Effector memory CD4-positive, alpha-beta T cell (primary cell): ENCODE measurements at places on chromosomes 6 and 20.

DNA sequence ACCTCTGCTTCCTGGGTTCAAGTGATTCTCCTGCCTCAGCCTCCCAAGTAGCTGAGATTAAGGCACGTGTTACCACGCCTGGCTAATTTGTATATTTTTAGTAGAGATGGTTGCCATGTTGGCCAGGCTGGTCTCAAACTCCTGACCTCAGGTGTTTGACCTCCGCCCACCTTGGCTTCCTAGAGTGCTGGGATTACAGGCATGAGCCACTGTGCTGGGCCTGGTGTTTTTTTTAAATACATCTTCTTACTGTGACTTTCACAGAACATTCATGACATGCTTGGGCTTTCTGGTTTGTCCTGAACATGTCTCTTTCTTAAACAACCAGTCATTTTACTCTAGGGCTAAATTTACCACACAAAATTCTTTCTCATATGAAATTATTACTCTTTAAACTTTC, 34.7 kb upstream of the FAM8A1 start:
- DNase-seq: no peak

GRCh38 chr6:5610640-5611039, 349.3 kb downstream of the FARS2 start:
- DNase-seq: no peak

- DNase-seq: no peak
Observed at GRCh38 chr6:160102956-160103824, 18.4 kb upstream of the SLC22A1 start.

- DNase-seq: no peak
Observed at GRCh38 chr6:146358431-146359046, 185.1 kb upstream of the RAB32 start.

- no peak for DNase-seq
Observed at GRCh38 chr6:100121854-100122609, 128.0 kb upstream of the MCHR2 start.

DNA sequence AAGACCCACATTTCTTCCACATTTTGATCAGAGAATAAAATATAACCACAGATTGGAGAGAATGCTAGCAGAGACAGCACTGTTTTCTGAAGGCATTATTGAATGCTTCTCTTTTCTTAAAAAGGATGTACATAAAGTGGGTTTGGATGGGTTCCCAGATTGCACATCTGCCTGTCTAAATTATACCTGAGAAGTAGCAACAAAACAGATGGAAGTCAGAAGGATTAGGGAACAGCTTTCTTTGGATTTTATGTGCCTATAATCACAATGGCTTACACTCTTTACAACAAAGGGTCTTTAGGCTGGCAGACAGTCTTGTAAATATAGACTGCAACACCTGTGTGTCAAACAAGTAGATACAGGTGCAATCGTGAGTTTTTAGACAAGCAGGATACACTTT, 622.2 kb upstream of the MANEA start:
- no peak for DNase-seq

GRCh38 chr6:117265410-117266256, at the start of gene VGLL2:
Gene VGLL2, plus strand, starts transcription at chr6:117265558. Its CDS starts 206 bp downstream, at chr6:117265764.
- DNase-seq: no peak

DNA sequence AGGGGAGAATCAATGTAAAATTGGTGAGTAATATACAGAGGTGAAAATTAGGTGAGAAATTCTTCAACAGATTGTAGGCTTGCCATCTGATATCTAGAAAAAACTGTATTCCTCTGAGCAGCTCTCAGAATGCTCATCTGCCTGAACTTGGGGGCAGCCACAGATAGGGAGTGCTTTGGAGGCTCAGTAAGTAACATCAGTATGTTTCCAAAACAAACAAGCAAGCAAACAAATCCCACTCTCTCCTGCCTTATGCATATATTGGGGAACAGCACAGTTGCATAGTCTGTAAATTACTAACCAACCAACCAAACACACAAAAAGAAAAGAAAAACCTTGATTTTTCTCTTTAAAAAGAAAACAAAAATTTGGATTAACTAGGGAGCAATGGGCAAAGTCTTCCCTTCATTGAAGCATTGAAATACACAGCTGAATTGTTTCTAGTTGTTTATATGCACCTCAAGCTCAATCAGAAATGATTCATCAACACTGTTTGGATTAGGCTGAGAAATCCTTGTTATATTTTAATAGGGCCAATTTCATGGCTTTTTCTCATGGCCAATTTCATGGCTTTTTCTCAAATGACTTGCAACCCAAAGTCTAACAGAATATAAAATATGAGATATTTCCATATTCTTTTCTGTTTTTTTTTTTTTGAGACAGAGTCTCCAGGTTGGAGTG, 50.1 kb upstream of the DEK start:
- DNase-seq: no peak

DNA sequence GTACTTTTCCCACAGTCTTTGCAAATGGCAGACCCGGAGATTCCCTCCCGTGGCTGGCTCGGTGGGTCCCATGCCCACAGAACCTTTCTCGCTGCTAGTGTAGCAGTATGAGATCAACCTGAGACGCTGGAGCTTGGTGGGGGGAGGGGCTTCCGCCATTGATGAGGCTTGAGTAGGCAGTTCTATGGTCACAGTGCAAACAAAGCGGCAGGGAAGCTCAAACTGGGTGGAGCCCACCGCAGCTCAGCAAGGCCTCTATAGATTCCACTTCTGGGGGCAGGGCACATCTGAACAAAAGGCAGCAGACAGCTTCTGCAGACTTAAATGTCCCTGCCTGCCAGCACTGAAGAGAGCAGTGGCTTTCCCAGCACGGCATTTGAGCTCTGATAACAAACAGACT, 186.0 kb upstream of the KCNK16 start:
- DNase-seq: no peak

DNA sequence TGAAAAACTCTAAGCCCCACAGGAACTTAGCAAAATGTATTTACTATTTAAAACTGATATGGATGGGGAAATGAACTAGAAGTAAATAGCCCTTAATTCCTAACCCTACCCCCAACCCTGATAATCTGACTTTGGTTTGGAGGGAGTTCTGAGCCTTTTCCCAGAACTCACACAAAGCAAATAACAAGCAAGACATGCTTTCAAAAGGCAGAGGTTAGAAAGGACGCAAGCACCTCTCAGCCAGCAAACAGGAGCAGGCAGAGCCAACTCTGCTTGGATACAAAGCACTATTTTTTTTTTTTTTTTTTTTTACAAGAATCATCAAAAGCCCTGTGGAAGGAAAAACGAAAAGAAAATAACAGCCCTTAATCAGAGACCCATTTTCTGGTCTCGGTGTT, 58.7 kb downstream of the SLC22A23 start:
- DNase-seq: no peak

- DNase-seq: no peak
Observed at GRCh38 chr6:147023581-147023980, 180.6 kb upstream of the STXBP5 start.

GRCh38 chr20:45304464-45304999, 2.1 kb upstream of the RBPJL start:
- DNase-seq: no peak

GRCh38 chr6:46269447-46270229, 98.9 kb upstream of the ENPP5 start:
- no peak for DNase-seq

DNA sequence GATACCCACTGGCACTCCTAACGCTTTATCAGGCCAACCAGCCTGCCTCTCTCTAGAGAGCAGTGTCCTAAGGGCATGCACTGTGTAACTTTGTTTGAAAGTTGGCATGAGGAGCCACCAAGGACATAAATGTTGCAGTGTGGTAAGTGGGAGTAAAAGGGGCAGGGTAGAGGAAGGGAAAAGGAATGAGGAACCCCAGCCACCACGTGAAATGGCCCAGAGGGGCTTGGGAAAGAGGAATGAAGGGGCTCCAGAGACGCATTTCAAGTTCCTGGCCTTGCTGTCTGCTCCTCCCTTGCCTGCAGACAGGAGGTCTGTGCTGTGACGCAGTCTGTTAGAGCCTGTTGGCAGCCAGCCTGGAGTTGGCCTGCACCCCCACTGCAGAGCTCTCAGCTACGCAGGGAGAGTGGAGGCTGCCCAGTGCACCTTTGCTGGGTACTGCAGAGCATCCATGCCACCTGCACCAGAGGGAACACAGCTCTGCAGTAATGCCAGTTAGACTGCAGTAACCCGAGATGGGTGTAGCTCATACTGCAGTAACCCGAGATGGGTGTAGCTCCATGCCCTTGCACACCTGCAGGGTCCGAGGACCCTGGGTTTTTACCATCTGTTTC, 86.8 kb upstream of the SNAP25 start:
- DNase-seq: no peak

DNA sequence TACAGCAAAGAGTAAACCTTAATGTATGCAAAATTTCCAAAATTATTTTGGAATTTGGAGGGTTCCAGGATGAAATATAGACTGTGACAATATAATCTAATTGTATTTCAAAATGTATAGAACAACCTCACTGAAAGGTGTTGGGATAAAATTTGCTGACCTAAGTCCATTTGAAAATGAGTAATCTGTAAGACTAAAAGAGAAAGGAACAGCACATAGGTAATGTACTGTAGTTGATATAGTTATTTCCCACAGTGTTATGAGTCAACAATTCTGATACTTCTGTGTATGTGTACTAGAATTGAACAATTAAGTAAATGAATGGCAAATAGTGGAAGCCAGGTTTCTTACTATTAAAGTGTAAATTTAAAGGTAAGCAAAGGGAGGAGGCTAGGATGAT, 23.8 kb upstream of the ELOVL4 start:
- no peak for DNase-seq

DNA sequence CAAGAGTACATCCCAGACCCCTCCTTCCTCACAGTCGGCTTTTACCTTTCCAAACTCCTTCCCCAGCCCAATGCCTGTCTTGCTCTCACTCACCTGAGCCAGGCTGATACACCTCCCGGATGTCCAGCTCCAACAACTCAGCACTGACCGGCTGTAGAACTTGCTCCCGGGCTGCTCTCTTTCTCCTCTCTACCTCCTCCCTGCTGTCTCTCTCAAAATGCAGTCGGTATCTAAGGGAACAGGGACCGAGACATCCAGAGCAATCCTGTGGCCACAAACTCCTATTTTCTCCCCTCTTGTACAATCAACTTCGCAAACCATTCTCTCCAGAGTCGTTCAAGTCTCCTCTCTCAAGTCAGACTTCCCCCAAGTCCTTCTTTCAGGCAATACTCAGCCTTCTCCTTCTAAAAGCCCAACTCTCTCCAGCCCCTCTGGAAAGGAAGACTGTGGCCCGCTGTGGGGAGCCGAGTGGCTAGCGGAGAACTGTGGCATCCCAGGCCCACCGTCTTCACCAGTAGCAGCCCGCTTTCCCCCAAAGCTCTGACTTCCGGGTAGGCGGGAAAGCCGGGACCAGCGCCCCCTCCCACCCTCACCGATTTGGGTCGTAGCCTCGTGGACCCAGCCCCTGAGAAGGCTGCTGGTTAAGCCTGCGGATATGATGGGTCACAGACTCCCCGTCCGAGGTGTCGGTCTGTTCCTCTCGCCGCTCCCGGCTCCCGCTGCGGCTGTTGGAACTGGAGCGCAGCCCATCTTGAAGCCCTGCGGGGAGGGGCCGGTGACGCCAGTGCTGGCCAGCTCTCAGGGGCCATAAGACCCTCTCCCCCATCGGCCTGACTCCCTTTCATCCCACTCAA, 1.1 kb downstream of the GNL1 start:
- DNase-seq: no peak

DNA sequence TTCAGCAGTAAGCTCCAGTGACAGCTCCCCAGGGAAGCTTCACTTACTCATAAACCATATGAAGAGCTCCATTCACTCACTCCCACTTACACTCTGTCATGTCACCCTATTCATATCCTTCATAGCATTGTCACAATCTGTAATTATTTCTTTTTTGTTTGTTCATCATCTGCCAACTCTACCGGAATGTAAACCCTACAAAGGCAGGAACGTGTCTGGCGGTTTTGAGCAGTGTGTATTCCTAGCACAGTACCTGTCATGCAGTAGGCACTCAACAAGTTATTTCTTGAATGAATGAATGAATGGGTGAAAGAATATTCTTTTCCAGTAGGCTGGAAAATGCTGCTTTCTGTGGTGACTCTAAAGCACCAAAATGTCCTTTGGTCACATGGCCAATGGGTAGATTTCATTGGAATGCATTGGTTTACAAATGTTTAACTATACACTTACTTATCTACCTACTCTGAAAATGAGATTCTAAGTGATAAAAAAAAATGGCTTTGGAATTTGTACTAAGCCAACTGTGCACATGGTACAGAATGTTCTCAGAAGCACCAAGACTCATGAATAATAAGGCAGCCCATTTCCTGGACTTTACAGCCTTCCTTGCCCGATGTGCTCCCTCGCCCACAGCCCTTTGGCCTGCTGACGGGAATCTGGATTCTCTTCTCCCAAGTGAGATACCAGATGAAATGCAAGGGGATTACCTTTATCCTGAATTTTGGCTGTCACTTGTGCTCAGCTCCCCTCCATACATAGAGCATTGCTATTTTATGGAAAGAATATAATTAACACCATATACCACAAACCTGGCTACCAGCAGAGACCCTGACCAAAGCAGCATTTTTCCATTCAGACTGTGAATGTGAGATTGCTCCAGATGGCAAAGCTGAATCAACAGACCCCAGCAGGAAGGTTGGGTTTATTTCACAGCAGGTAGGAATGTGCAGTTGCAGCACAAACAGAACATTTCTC, 273.3 kb downstream of the ALDH8A1 start:
- DNase-seq: no peak

DNA sequence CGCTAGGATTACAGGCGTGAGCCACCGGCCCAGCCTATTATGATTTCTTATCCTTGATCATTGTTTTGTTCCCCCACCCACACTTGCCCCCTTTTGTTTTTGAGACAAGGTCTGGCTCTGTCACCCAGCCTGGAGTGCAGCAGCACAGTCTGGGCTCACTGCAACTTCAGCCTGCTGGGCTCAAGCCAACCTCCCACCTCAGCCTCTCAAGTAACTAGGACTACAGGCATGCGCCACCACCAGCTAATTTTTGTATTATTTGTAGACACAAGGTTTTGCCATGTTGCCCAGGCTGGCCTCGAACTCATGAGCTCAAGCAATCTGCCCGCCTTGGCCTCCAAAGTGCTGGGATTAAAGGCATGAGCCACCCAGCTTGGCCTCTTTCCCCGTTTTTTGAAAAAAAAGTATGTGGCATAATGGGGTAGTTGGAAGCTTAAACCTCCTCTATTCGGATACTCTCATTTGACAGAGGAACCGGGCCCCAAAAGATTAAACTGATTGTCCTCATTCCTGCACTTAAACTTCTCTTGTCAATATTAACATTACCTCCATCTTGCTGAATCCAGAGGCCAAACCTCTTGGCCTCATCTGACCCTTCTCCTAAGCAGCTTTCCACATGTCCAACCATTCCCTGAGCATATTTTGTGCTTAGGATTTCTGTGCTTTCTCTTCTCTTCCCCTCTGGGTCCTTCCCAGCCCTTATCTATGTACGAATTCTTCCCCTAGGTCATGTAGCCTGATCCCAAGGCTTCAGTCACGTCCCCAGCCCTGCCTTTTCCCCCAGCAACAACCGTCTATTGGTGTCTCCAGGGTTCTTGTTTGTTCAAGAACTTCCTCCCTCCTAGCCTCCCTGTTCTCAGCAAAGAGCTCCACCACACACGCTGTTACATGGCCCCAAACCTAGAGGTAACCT, 6.1 kb upstream of the EZR start:
- DNase-seq: no peak
